ENCODE measurements at places on chromosomes 5 and 9.

DNA sequence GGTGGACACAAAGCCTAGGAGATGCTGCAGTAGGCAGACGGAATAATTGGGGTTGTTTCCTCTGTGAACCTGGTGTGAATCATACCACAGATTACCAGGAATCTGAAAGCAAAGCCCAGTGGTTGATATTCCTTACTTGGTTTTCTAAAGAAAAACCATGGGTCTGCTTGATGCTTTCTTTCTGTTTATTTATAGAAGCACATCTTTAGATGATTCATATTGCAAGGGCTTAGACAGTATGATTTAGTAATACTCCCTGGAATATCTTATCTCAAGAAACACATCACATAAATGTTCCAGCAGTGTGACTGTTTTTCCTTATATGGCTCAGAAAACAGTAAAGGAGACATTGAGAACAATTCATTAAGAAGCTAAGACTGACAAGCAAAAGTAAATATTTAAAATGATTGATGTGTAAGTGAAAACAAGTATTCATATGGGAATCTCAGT lies 623.3 kb downstream of the RAB3C start:
- no peak for DNase-seq

GRCh38 chr9:133210202-133210532 lies 1.1 kb upstream of the OBP2B start:
- DNase-seq = no peak

DNA sequence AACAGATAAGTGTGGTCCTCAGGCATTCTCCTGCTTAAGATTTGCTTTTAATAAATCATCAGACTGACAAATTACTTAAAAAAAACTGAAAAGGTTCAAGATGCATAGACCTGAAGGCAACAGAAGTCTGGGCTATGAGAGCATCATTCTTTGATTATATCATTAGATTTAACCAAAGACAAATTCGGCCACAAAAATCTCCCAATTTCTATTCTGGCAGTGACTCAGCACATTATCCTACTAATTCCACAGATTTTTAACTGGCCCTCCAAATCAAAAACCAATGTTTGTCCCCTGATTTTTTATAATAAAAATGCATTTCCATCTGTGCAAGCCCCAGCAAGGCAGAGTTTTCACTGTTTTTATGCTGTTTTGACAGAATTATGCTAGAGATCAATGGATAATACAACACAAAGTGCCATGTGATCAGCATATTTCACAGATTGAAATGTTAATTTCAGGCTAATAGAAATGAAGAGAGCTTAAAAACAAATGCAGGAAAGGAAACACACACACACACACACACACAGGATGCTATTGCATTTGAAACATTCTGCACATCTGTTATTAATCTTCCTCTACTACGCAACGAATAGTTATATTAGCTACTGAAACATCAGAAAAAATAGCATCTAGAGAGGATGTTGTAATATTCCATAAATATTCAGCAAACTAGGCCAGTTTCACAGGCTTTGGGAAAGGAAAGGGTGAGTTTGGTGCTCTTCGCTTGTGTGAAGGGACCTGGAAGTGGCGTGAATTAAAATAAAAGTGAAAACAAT lies 177.6 kb upstream of the ST8SIA4 start:
- DNase-seq = no peak

DNA sequence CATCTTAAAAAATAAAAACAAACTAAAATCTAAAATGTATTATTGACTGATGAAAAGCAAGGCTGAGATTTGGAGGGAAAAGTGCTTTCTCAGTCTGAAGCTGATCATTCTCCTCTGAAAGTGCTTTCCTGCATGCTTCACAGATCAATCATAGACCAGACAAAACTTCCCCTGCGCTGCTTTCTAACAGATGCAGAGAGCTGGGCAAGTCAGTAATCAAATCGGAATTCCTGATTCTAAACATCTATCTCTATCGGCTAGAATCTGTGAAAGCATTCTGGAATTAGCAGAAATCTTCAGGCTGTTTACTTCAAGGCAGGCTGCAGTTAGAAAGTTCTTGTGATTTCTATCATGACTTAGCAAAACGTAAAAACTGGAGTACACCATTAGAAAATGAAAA lies 15.6 kb upstream of the FAM81B start:
- DNase-seq = no peak

DNA sequence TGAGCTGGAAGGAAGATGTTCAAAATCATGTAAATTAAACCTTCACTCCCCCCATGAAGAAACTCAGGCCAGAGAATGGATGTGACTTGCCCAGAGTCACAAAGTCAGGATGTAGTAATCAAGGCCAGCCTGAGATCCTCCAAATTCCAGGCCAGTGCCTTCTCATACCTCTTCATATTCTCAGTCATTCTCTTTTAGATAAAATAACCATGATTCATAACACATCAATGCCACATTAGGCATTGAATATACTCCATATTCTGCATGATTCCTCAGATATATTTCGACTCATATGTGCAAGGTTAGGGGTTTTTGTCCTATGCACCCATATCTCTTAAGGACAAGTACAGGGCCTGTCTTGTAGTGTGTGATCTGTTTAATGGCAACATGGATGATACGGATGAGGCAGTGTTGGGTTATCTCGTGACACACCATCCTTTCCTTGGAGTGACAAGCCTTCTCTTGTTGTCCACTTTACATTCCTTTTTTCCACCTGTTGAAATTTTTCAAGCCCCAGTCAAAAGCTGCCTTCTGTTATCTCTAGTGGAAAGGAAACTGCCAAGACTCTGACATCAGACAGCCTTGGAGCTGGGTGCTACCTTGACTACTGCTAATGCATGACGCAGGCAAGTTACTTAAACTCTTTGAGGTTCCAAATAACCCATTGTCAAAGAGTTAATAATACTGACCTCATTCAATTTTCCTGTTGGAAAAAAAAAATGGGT lies 227.5 kb upstream of the NR4A3 start:
- DNase-seq = no peak

DNA sequence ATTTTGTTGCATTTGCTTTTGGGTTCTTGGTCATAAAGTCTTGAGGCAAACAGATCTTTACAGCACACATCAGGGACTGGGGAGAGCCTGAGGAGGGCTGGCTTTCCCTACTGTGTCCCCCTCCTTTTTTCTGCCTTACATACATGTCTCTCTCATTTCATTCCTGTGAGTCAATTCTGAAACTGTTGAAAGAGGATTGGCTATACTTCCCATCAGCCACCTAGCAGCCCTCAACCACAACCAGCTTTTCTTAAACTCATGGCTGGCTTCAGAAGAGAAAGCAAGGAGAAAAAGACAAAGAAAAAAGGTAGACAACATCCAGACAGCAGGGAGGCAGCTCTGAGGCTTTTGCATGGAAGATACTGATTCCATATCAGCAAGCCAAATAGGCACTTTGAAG lies 374.8 kb upstream of the KIF2A start:
- DNase-seq = no peak

DNA sequence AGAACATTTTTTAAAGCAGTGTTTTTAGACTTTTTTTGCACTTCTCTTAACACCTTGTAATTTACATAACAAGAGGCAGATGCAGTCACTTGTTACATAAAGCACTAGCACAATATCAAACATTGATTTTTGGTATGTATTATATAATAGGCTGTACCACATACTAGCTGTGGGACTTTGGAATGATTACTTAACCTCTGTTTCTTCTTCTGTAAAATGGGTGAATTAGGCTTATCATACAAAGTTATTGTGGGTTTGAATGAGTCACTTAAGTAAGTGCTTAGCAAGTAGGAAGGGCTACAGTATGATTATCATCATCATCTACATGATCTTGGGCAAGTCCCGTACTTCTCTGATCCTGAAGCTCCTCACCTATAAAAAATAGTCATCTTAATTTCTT lies 2.1 kb downstream of the FAM81B start:
- no peak for DNase-seq

DNA sequence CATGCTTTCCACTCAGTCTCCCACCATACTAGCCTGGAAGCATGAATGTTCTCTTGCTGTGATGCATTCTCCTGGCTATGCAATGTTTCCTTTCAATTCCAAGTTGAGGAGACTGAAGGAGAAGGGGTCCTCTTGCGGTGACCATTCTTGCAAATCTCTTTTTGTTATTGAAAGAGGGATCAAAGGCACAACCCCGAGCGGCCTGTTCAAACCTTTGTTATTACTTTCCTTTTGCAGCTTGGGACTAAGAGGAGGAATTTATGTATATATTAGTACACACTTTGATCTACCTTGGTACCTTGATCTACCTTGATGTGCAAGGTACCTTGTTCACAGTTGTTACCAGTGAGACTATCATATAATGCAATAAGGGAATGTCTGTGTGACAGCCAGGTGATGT lies 147.3 kb downstream of the KCTD16 start:
- peak; percentile 47 for DNase-seq

DNA sequence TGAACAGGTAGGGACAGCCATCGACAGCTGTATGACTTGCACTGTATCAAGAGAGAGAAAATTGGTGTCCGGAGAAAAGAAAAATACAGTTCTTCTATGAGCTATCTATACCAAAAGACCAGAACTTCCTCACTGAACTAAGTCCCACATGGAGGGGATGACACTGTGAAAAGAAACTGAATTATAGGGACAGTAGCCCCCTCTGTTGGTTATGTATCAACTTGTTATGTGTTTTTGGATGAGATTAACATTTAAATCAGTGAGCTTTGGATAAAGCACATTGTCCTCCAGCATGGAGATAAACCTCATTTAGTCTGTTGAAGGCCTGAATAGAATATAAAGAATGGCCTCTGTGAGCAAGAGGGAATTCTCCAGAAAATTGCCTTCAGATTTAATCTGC lies 176.6 kb upstream of the SH3GL2 start:
- no peak for DNase-seq

DNA sequence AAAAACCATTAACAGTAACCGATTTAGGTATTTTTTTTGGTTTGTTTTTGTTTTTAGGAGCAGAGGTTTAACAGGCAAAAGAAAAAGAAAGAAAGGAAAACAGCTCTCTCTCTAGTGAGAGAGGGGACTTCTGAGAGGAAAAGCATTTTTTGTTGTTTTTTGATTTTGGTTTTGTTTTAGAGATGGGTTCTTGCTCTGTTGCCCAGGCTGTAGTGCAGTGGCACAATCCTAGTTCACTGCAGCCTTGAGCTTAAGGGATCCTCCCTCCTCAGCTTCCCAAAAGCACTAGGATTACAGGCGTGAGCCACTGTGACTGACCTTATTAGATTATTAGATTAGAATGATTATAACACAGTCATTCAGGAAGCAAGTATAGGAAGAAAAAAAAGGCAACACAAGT lies 10.1 kb downstream of the USP20 start:
- DNase-seq = no peak

DNA sequence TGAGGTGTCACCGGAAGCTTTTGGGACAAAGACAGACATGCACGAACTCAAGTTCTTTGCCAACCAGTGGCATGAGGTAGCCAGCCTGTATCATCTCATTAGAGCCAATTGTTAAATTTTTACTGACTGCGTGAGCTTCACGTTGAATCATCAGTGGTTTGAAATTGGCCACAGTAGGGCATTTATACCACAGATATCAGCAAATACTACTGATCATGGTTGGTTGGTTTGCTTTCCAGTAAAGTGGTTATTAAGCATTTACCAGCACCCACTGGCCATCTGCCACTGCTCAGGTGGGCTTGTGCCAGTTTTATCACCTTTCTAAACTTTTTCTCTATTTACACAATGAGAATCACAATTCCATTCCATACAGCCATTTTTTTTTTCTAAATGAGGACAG lies 28.4 kb upstream of the SHC3 start:
- DNase-seq = no peak

DNA sequence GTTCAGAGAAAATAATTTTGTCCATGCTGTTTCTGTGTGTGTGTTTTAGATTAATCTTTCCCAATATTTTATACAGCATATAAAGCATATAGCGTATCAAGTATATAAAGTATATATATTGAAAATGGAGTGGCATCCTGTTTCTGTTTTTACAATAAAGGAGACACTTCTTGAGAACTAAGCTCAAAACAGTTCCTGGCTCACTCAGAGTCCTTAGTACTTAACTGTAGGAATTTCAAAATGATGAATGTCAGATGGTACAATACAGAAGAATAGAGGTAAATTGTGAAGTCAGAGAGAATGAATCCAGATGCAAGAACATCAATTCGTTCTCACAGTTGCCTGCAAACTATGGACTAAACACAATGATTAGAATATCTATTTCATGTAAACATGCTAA lies 68.7 kb upstream of the TAS2R1 start:
- DNase-seq = no peak

DNA sequence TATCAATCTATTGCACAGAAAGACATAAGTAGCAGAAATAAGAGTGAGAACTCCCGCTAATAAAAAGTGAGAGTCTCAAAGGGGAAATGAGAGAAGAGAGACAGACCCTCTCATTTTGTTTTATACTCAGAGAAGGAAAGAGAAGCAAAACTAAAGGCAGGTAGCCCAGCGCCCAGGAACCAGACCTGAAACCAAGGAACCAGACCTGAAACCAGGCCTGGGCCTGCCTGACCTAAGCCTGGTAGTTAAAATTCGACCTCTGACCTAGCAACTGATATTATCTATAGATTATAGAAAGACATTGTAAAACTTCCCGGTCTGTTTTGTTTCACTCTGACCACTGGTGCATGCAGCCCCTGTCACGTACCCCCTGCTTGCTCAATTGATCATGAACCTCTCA lies 134.5 kb upstream of the SEMA6A start:
- no peak for DNase-seq

GRCh38 chr9:79603222-79603920 lies 31.6 kb downstream of the TLE4 start:
- no peak for DNase-seq

GRCh38 chr5:1325870-1326531 lies 18.9 kb downstream of the CLPTM1L start:
- DNase-seq = no peak

DNA sequence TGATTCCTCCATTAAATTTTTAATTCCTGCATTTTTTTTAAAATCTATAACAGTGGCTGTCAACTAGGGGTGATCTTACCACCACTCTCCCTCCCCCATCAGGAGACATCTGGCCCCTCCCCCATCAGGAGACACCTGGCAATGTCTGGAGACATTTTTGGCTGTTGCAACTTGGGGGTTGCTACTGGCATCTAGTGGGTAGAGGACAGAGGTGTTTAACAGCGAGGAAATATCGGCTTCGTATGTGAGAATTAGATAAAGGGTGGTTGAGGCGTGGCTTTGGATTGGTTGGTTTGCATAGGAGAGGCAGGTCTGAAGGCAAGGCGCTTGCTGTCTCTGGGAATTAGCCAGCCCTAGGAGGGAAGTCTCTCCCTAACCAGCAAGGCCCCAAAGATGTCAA lies 10.5 kb downstream of the CDHR2 start:
- no peak for DNase-seq

- DNase-seq = no peak
These were observed 100.3 kb downstream of the PCSK5 start for GRCh38 chr9:75990576-75991304.

GRCh38 chr5:172534229-172535107 lies 80.1 kb upstream of the SH3PXD2B start:
- no peak for DNase-seq

GRCh38 chr5:116598911-116599310 lies 24.3 kb upstream of the SEMA6A start:
- DNase-seq = no peak

Measured in iPS DF 6.9 (cell line).